Fibroblast of the aortic adventitia (primary cell): ENCODE measurements at places on chromosomes 6 and 20. TPM values are rescaled to one million over a fixed set of nuclear protein-coding genes. Genes with fewer than 3 reads are reported as not detected.
A peak's percentile ranks its signal among the peaks of the same experiment; 100 is the strongest.

DNA sequence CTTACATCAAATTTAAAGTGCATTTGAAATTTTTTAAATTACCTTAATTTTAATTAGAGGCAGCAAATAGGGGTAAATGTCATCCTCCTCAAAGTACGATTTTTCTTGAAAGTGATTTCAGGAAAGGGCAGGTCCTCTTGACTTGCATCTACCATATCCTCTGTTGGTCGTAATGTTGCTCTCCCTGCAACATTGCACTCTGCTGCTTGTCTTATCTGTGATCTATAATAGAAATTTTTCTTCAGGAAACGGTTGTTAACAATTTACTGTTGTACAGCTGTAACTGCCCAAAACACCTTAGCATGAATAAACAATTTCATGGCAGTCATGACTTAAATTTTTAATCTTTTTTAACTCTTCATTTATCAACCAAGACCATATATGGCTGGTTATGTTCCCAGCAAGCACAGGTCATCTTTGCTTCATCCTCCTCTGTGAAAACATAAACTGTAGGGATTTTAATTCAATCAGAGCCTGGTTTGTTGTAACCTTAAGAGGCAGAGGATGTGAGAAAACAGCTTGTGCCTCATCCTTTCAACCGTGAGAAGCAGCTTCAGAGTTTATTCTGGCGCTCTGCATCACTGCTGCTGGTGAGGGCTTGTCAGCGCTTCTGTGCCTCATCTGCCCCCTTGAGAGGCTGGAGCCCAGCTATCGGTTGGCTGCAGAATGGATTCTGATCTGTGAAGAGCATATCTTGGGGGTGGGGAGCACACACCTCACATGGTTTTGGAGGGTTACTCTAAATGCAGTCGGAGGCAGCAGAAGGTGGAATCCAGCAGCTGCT, 56.0 kb downstream of the CTNNBL1 start:
- DNase-seq = no peak

Gene XKR7
- total RNA-seq = not detected in 2 replicates

Gene CAP2
- 6.5 and 8.7 TPM in 2 replicates for total RNA-seq

Gene PREP
- total RNA-seq = 9.0 and 18.1 TPM in 2 replicates

Gene SLC52A3
- not detected in 2 replicates for total RNA-seq

- no peak for DNase-seq
These were observed 48.2 kb downstream of the JAG1 start for GRCh38 chr20:10625641-10626040.

DNA sequence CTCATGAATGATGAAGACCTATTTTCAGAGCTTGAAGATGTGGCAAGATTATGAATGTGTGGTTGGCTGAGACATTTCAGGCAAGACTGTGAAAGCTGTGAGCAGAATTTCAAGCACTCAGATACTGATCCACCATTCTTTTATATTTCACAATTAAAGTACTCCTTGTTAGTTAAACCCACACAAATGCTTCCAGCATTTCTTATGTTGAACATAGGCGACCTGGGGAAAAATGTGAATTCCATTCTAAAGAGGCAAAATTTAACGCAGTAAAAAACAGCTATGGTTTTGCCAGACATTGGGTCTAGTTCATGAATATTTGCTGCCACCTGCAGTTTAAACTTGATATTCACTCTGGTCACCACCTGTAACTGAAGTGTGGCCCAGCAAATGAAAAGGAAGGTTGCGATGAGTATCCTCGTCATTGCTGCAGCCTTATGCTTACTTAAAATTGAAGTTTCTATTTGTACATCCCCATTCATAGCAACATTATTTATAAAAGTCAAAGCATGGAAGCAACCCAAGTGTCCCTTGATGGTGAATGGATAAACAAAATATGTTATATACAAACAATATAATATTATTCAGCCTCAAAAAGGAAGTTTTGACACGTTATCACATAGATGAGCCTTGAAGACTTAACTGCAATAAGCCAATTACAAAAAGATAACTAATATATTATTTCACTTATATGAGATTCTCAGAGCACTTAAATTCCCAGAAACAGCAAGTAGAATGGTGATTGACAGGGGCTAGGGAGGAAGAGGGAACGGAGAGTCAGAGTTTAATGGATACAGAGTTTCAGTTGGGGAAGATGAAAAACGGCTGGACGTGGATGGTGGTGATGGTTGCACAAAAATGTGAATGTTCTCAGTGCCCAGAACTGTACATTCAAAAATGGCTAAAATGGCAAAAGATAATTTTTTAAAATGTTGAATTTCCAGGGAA, 32.4 kb upstream of the FAM184A start:
- peak; percentile 77 for DNase-seq

Gene DAAM2
- 3.4 and 11.5 TPM in 2 replicates for total RNA-seq

GRCh38 chr6:29696147-29697125, 15.5 kb upstream of the ZFP57 start:
- DNase-seq = peak; percentile 19

DNA sequence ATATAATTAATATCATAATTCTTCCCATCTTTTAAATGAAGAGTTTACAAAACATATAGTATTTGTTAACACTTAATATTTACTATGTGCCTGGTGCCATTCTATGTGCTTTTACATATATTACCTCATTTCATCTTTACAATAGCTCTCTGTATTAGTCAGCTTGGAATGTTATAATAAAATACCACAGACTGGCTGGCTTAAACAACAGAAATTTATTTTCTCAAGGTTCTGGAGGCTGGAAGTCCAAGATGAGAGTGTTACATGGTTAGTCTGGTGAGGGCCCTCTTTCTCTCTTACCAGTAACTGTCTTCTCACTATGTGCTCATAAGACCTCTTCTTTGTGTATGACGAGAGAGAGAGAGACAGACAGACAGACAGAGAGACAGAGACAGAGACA, 110.2 kb downstream of the NKAIN2 start:
- no peak for DNase-seq

Gene C4B
- 4.1 and 19.4 TPM in 2 replicates for total RNA-seq

DNA sequence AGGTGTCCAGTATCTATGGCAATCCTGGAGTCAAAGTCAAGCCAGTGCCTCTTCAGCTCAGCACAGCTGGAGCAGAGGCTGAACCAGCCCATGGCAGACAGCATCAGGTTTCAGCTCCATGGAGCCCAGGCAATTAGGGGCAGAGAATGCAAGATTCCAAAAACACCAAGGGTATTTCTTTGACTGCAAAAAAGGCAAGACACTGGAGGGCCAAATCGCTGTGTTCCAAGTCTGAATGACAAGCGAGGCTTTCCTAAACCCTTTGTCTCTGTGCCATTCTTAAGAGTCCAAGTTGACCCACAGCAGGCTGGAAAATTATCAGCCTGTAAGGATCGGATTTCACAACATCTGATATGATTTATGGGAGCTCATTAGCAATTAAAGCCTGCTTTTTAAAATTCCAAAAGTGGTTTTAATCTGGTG, 49.7 kb upstream of the TGM3 start:
- no peak for DNase-seq

DNA sequence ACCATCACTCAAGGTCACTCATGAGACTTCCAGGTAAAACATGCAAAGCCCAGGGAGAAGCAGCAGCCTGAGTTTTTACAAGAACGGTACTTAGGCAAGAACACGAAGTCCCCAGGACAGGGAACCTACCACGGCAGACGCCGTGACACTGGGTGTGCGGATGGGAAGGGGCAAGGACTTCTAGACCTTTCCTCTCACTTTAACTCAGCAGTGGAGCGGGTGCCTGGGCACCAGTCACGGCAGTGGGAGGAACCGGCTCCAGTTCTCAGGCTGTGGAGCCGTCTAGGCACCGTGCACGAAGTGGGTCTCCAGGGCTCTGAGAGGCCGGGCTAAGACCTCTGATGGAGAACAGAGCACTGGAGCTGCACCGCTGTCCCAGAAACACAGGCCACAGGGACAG, 2.5 kb downstream of the ZBTB46 start:
- DNase-seq = no peak
